Stimulated activated CD8-positive, alpha-beta memory T cell treated with anti-CD3 and anti-CD28 coated beads, Interleukin-15, amount 100 ng/mL, for 1 hour (primary cell): ENCODE measurements at places on chromosomes 5 and 9.

- DNase-seq, result no peak
Observed at GRCh38 chr5:180832638-180833068, 28.4 kb downstream of the ZFP62 start.

GRCh38 chr5:14787801-14788579, 83.6 kb downstream of the ANKH start:
- no peak for DNase-seq

DNA sequence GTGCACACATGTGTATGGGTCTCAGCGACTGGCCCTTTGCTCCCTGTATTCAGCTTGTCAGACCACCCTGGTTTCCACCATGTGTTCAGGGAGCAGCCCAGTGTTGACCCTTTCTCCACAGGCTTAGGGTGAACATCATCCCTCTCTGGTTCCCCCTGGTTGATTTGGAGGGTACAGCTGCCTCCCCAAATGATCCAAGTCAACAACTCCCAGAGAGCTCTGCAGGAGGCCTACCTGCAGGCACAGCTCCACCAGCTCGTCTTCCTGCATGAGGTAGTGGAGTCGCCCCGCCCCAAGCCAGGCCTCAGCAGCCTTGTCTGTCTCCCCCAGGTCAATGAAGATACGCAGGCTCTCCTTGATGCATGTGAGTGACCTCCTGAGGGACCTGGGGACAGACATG, 50.5 kb downstream of the SH3TC2 start:
- DNase-seq, result no peak

GRCh38 chr9:16704116-16705110, 166.1 kb downstream of the BNC2 start:
- DNase-seq, result no peak

- no peak for DNase-seq
Observed at GRCh38 chr9:117649126-117649525, 55.1 kb upstream of the TLR4 start.

- DNase-seq, result peak; percentile 14
Observed at GRCh38 chr9:95874989-95875304, 544 bp upstream of the ERCC6L2 start.

GRCh38 chr5:20497356-20497755, 509.4 kb upstream of the CDH18 start:
- no peak for DNase-seq

DNA sequence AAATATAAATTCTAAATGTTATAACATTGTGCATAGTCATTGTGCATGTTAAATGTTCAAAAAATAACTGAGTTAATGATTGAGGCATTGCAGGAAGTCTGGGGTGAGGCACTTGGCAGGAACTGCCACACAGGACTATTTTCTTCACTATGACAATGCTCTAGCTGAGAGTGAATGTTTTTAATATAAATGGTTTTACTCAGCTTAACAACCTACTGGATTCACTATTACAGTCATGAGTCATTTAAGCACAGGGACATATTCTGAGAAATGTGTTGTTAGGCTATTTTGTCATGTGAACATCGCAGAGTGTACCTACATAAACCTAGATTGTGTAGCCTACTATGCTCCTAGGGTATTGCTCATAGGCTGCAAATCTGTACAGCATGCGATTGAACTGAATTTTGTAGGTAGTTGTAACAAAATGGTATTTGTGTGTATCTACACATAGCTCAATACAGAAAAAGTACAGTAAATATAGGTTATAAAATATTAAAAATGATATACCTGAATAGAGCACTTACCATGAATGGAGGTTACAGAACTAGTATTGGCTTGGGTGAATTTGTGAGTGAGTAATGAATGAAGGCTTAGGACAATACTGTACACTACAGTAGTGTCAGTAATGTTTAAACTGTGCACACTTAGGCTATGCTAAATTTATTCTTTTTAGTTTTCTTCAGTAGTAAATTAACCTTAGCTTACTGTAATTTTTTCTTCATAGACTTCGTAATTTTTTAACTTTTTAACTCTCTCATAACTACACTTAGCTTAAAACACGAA, 346.1 kb upstream of the PTGER4 start:
- no peak for DNase-seq

- no peak for DNase-seq
Observed at GRCh38 chr5:175872287-175873087, 1.1 kb downstream of the CPLX2 start.

DNA sequence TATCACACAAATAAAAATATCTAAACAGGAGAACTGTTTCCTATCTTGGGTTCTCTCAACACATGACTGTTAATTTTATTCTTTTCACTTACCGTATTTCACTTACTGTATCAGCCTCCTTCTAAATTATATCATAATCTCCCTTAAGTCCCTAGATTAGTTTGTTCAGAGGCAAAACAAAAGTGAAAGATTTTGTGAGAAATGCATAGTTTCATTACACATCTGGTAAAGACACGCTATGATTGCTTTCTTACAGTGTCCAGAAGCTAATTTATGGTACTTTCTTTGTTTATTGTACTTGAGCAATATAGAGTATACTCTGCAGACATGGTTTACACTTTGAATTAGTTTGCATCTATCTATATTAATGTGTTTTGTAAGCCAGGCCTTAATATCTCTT, 159.7 kb upstream of the TLX3 start:
- no peak for DNase-seq
